ENCODE measurements at places on chromosomes 1 and 21.

- DNase-seq, result no peak
These were observed 73.9 kb downstream of the ACTL8 start for GRCh38 chr1:17828991-17829390.

- no peak for DNase-seq
These were observed 19.4 kb upstream of the SRSF4 start for GRCh38 chr1:29200906-29201594.

- no peak for DNase-seq
These were observed 121.8 kb upstream of the SLC44A3 start for GRCh38 chr1:94698356-94698755.

GRCh38 chr1:23497777-23498439 is 13.9 kb upstream of the ASAP3 start:
- no peak for DNase-seq

- DNase-seq, result no peak
These were observed 61.3 kb downstream of the ROR1 start for GRCh38 chr1:63835128-63835527.

DNA sequence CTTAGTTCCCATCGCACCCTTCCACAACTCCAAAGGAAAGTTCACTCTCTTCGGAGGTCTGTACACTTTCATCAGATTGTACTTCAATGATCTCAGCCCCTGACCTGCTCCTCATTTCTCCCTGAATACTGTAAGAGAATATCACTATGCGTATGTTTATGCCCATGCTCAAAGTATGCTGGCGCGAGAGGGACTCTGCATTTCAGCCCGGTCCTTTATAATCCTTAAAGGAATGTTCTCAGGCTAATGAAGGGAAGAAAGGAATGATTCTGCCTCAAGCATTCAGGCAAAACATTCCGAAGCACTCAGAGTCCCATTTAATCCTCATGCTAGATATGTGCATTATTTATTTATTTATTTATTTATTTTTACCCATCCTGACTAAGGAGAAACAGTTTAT is 76.8 kb downstream of the PLD5 start:
- no peak for DNase-seq

DNA sequence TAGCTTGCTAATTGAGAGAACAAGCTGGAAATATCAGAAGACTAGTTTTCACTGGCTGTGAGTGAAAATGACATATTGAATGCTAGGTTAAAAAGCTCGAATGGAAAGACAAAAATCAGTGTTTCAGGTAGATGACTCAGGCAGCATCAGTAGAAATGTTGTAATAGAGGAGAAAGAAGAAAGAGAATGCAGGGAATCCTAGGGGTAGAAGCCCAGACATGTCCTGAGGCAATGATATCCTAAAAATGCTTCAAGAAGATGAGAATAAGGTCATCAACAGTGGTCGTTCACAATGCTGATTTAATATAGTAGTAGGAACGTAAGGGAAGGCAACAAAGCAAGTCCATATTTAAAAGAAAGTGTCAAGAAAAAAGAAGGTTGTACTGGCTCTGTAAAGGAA is 96.7 kb upstream of the HP1BP3 start:
- DNase-seq, result no peak

DNA sequence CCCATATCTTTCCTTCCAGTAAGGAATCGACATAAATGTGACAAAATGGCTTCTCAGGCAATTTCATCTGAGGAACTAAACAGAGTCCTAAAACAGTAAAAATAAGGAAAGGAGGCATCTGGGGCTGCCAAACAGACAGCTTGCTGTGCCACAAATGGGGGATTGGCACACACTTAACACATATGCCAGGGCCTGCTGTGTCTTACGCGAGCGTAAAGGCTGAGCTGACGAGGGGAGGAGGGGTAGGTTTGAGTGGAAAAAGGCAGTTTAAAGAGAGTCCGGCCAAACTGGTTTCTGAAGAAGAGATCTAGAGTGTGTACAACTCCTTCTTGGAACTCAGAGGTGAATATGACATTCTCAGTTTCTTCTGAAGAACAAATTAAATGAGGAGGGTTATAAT is 244.1 kb upstream of the MAP1LC3C start:
- no peak for DNase-seq

DNA sequence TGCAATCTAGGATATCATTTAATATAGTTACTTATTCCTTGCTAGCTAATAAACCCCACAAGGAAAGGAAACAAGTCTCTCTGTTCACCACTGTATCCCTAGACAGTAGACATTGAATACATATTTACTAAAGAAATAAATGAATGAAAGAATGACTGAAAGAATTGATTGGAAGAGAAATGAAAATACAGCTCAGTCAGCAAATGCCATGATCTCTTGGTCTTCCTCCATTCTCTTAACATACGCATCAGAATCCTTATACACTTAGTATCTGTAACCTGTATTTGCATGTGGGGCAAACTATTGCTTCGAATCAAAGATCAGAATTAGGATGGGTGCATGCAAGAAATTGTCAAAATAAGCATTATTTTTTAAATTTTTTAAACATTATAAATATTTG is 500.8 kb upstream of the ADGRL2 start:
- DNase-seq, result no peak

GRCh38 chr1:41589395-41589794 is 104.9 kb upstream of the EDN2 start:
- DNase-seq, result no peak

DNA sequence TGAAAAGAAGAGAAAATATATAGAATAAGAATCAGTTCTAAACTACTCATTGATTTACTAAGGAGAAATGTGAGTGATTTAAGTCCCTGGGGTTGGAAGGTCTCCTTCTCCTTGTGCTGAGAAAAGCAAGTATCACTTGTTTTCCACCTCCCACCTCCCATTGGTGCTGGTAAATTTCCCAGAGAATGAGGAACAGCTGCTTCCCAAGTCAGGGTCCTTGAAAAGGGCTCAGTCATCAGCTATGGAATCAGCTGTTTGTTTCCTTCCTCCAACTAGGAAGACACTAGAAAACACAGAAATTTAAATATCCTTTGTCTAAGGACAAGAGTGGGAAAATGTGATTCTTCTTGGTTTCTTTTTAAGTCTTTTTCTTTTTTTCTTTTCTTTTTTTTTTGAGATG is 131.3 kb upstream of the C1orf21 start:
- DNase-seq, result no peak

GRCh38 chr1:203343956-203344754 is 6.8 kb downstream of the FMOD start:
- DNase-seq, result no peak

- DNase-seq, result no peak
These were observed 299.8 kb downstream of the MRPL39 start for GRCh38 chr21:25307489-25307888.

DNA sequence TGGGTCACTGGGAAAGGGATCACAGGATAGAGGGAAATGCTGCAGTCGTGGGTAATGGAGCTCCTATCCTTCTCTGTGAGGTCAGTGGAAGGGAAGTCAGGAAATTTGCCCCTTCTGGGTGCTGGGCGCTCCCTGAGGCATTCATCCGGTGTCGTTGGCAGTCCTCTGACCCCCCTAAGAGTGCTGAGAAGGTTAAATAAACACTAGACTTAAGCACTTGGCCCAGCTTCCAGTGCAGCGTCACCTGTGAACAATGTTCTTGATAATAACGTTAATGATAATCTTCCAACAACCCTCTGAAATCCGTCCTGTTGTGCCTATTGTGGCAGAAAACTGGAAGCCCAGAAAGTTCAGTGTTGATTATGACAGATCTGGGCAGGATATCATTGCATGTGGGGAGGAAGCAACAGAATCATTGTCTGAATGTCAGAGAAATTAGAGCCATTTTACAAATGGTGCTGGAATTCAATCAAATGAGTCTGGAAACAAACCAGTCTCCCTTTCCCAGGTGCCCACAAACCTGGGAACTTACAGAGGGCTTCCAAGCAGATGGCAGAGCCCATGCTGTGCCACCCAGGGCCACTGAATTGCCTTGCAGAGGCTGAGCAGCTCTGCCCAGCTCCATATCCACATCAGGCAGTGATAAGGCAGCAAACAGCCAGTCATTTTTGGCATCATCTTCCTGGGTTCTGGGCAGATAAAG is 216.8 kb downstream of the KAZN start:
- DNase-seq, result peak; percentile 11

Measured in right lung (tissue), 10 donors.